ENCODE measurements at places on chromosomes 11 and 22.

GRCh38 chr11:69383372-69384250 lies 89.7 kb downstream of the MYEOV start:
- DNase-seq = no peak

DNA sequence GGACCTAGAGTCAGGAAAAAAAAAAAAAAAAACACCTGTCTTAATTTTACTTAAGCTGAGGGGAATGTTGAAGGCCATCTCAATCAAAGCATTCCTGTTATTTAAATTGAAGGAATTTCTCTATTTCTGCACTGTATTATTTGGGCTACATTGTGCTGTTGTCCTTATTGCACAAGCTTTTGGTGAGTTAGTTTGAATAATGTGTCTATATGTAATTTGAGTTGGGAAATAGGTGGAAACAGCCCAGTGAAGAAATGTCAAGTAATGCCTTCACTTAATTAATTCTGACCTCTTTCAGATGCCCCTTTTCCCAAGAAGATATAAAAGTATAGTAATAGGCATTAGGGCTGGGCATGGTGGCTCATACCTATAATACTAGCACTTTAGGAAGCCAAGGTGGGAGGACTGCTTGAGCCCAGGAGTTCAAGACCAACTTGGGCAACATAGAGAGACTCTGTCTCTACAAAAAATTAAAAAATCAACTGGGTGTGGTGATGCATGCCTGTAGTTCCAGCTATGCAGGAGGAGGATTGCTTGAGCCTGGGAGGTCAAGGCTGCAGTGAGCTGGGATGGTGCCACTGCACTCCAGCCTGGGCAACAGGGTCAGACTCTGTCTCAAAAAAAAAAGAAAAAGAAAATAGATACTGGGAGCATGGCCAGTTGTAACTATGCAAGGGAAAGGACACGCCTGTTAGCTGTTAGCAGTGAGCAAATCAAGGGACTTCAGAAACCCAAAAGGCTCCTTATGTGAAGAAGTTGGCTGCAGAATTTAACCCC lies 34.9 kb downstream of the OR10A6 start:
- DNase-seq = no peak

GRCh38 chr11:65221026-65221425 lies 39.3 kb downstream of the CAPN1 start:
- DNase-seq = no peak

- no peak for DNase-seq
Observed at GRCh38 chr11:12390687-12391110, 13.3 kb downstream of the PARVA start.

GRCh38 chr22:23120415-23120899 lies 21.3 kb downstream of the RSPH14 start:
- no peak for DNase-seq

GRCh38 chr11:27795955-27796861 lies 96.0 kb upstream of the BDNF start:
- DNase-seq = no peak

All from stimulated activated CD8-positive, alpha-beta memory T cell treated with anti-CD3 and anti-CD28 coated beads, Interleukin-7, amount 100 ng/mL, for 1 hour (primary cell).